ENCODE measurements at places on chromosomes 1 and 21.

DNA sequence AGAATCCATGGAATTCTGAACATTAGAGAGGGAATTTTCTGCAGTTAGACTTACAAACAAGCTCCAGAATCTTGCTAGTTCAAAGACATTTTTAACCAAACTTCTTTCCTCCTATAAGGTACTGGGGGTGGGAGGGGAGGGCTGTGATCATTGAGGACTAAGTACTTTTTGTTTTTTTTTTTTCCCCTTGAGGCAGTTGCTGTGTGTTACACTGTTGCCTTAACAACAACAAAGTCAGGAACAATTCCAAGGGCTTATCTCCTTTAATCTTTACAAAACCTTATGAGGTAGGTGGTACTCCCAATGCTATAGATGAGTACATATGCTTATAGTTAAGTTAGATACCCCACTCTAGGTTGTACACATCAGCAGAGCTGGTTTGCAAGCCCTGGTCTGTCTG lies 62.9 kb downstream of the PPP1R12B start:
- DNase-seq, result no peak

DNA sequence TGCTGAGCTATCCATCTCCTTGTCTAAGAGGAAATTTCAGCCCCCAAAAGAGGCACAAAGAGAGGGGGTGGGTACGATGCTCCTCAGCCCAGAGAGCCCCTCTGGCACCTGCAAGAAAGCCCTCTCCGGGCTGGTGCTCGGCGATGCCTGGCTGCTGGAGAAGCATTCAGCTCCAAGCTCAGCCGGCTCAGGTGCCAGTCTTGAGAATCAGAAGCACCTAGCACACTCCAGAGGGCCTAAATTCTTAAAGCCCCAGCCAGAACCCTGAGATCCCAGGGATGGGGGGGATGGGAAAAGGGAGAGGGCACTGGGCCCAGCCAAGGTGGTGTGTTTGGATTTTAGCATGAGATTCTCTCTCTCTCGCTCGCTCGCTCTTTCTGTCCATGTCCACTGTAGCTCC lies 2.9 kb downstream of the GRIK3 start:
- DNase-seq, result no peak

- peak; percentile 50 for DNase-seq
Measured at GRCh38 chr1:28737307-28738132, 780 bp downstream of the YTHDF2 start.

DNA sequence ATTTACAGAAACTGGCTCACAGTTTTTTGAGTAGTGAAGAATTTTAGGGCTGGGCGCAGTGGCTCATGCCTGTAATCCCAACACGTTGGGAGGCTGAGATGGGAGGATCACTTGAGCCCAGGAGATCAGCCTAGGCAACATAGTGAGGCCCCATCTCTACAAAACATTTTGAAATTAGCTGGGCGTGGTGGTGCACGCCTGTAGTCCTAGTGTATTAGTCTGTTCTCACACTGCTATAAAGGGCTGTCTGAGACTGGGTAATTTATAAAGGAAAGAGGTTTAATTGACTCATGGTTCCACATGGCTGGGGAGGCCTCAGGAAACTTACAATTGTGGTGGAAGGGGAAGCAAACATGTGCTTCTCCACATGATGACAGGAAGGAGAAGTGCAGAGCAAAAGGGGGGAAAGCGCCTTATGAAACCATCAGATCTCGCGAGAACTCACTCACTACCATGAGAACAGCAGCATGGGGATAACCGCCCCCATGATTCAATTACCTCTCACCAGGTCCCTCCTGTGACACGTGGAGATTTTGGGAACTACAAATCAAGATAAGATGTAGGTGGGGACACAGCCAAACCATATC lies 24.4 kb upstream of the DYRK1A start:
- no peak for DNase-seq

DNA sequence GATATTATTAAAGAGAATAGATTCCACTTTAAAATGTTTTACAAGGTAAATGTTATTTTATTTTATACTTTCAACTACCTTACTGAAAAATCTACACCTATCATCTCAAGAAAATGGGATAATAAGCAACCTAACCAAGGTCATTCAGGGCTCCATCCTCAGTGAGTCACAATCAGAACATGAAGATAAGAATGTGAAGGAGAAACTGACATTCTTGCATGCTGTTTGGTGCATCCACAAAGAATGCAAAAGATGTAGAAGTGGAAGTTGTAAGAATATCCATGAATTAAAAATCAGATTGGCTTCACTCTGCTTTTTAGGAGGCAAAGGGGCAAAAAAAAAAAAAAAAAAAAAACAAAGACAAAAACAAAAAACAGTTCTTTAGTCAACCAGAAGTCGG lies 6.5 kb downstream of the WARS2 start:
- DNase-seq, result no peak

GRCh38 chr1:94698759-94699502 lies 121.2 kb upstream of the SLC44A3 start:
- DNase-seq, result no peak

- no peak for DNase-seq
Measured at GRCh38 chr1:219188331-219188803, 14.7 kb downstream of the LYPLAL1 start.

- no peak for DNase-seq
Measured at GRCh38 chr1:189158155-189158554, 1319.5 kb downstream of the BRINP3 start.

GRCh38 chr1:110570307-110570706 lies 35.9 kb downstream of the KCNA2 start:
- DNase-seq, result no peak

DNA sequence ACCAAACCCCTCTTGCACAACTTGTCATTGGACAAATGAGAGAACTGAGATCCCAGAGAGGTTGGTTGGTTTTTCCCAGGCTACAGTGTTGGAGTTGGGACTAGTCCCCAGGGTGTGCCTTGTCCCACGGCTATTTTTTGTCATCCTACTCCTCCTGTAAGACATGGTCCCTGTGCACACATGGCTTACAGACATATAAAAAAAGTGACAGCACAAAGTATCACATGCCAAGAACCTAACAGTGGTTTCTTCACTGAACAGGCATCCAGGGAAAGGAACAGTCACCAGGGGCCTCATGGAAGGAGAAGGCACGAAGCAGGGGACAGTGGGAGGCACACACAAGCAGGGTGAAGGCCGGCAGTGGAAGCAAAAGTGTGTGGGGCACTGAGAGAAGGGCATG lies 36.5 kb downstream of the SERBP1 start:
- DNase-seq, result no peak

GRCh38 chr1:170586321-170587252 lies 54.6 kb downstream of the GORAB start:
- DNase-seq, result no peak

GRCh38 chr1:180135535-180135934 lies 19.1 kb upstream of the QSOX1 start:
- DNase-seq, result no peak

DNA sequence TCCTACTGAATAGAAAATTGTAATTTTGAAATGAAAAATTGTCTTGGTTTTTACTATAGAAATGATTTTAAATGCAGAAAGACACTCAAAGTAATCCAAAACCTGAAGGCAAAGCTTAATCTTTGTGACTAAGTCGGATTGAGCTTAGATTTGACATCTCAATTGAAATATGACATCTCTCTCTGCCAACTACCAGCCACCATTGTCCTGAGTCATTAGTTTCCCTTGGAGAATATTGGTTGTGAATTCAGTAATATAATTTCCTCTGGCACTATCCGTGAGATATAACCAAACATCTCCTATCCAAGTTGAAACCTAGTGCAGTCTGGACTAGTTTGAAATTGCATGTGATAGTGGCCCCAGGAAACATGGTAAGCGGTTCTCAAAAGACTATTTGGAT lies 37.1 kb downstream of the PLA2G4A start:
- DNase-seq, result no peak

- DNase-seq, result no peak
Measured at GRCh38 chr1:156064615-156065014, 3.7 kb downstream of the RAB25 start.

GRCh38 chr1:27513958-27514357 lies 24.0 kb upstream of the WASF2 start:
- DNase-seq, result no peak

- DNase-seq, result no peak
Measured at GRCh38 chr1:184449916-184450315, 63.1 kb downstream of the C1orf21 start.

- DNase-seq, result no peak
Measured at GRCh38 chr1:154962156-154962749, 671 bp upstream of the PYGO2 start.

- no peak for DNase-seq
Measured at GRCh38 chr21:15659753-15660422, 69.9 kb upstream of the USP25 start.

DNA sequence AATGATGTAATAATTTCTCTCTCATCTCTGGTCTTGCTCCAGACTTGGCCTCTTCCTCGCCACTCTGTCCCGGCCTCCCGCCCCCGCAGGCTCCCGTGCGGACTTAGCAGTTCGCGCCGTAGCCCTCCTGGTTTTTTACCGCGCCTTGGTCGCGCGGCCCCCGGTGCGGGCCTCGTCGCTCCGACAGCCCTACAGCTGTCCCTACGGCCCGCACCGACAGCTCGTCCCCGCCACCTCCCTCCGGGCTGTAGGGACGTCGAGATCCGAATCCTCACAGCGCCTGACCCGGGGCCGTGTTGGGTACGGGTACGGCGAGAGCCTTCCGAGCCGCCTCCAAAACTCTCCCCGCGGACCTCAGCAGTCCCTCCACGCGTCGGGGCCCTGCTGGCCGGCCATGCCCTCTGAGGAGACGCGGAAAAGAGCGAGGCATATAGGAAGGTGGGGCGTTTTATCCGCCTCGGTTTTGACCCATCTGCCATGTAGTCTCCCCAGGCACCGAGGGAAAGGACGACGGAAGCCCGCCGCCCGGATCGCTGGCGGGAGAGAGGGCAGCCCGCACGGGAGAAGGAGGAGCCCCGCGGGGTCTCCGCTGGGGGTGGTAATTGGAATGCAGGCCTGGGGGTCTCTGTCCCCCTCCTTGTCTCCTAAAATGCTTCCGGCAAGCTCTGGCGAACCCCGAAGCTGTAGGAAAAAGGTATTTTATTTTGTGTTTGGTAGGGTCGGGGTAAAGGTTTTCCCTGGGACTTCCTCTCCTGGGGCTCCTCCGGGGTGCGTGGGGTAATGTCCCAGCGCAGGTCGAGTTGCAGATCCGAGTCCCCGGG lies 3.3 kb downstream of the LHX4 start:
- DNase-seq, result no peak

DNA sequence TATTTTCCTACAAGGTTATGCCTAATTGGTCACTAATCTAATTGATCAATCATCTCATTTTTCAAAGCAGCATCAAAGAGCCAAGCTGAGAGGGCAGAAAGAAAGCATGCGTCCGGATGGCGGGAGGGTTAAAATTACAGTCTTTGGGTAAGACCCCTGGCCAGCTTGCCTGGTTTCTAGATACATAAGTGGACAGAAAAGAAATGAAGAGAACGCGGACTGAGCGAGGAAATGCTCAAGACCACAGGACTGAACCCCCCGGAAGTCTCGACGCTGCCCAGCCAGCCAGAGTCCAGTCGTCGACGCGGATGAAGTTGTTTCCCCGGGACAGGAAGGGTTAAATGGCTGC lies 297.2 kb downstream of the OMA1 start:
- DNase-seq, result no peak

DNA sequence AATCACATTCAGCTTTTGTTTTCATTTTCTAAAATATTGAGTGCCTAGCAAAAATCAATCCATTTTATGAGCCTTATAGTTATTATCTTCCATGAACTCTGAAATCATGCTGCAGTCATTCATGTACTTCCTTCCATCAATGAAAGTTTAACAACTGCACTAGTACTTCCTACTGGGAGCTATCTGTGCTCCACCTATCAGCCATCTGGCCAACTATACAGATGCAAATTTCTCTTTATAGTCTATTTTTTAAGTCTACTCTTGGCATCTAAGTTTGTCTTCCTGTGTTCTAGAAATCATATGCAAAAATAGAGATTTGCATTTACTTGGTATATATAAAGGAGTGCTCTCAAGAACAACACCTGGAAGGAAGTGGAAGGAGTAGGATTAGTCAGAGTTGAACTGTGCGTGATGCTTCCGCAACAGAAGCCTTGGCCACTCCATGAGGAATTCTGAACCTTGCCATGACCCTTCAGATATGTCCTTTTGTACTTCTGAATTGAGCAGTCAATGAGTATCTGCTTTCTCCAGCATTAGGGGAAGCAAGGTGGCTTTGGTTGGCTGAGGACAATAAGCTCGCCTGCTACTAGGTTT lies 403.2 kb upstream of the ADAMTS5 start:
- DNase-seq, result no peak

DNA sequence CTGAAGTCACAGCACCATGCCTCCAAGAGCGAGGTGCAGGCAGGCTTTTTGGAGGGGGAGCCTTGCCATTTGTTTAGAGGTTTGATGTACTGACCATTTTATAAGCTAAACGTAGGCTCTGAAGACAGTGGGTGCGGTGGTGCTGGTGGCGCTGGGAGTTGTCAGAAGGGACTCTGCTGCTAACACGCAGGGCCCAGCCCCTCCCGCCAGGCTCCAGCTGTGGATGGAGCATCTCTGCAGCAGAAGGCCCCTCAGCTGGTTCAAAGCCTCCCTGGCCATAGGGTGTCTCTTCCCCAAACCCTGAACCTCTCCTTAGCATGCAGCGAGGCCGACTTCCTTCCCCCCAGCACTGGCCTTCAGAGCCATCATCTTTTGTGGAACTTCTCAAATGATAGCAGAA lies 105.3 kb downstream of the AJAP1 start:
- no peak for DNase-seq

- no peak for DNase-seq
Measured at GRCh38 chr1:238647877-238648276, 738.5 kb upstream of the CHRM3 start.

DNA sequence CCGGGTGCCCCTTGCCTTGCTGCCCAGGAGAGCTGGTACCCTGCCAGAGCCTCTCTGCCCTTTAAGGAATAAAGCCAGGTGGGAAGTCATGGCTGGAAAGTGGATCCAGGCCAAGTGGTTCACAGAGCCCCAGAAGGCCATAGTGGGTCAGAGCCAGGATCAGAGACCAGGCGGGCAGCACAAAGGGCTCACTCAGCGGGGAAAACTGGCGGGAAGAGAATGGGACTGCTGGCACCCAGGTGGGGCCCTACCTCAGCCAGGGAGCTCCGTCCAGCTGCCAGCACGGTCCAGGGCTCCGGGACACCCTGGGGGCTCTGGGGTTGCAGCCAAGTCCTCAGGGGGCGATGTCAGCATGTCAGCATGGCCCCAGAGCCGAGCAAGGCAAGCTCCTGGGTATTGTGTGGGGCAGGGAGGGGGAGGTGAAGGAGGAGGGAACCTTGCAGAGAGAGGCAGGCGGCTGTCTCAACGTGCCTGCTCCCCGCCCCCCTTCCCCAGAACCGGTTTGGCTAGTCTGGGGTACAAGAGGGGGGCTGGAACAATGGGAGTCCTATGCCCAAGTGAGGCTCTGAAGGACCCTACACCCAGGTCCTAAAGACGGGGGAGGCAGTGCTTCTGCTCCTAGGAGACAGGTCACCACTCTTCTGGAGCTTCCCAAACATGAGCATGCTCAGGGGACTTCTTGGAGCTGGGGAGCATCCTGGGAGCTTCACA lies at the start of gene ARHGEF19:
TSS of gene ARHGEF19 (minus strand) at position 402 of the 711 bp plus-strand sequence. CDS start 3,598 bp downstream, outside the sequence.
- no peak for DNase-seq

GRCh38 chr21:45108808-45109781 lies 34.7 kb downstream of the ADARB1 start:
- DNase-seq, result no peak

- no peak for DNase-seq
Measured at GRCh38 chr1:248918131-248918530, 12.1 kb downstream of the PGBD2 start.
